ENCODE measurements at places on chromosomes 6 and 20.

GRCh38 chr6:118524686-118525085, 23.4 kb upstream of the PLN start:
- no peak for DNase-seq

- no peak for DNase-seq
Measured at GRCh38 chr6:158539413-158539812, 20.5 kb upstream of the TMEM181 start.

DNA sequence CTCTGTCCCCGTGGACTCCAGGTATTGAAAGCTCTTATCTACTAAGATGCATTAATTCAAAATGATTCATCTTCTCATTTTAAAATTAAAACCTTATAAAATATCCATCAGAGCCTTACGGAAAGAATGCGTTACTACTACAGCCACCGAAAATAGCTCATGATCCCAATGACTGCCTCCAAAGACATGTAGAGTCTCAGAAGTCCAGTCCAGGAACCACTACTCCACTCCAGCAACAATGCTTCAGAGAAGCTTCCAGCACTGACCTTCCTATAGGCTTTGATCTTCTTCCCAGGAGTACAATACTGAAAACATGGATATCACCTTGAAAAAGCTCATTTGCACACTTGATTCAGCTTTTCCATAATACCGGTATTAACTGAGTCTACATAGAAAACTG, 94.3 kb downstream of the CHD6 start:
- DNase-seq = no peak

DNA sequence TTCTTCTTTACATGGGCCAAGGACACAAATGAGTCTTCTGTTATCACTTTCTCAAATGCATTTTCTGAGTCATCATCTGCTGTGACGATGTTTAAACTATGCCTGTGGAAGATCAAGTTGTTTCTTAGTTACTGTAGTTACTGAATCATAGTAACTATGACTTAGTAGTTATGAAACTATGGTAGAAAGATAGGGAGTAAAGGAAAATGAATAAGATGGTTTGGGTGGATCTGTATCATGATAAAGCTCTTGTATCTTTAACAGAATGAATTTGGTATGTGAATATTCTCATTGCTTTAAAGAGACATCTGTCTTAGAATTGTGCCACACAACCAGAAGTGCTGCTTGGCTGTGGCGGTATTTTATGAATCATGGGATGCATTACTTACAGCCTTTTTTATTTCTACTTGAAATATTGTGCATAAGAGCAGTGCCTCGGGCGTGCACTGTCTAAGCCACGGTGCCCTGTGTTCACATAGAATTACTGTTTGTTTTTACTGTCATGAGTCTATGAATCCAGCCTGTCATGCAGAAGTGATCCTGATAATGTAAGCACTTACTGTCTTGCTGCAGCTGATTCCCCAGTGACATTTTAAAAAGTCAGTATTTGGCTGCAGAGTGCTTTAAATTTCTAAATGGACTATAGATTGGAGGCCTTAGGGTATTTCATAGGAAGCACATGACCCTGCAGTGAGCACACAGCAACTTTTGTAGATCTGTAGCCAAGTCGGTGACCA, 215.2 kb downstream of the TMEM242 start:
- peak; percentile 86 for DNase-seq

DNA sequence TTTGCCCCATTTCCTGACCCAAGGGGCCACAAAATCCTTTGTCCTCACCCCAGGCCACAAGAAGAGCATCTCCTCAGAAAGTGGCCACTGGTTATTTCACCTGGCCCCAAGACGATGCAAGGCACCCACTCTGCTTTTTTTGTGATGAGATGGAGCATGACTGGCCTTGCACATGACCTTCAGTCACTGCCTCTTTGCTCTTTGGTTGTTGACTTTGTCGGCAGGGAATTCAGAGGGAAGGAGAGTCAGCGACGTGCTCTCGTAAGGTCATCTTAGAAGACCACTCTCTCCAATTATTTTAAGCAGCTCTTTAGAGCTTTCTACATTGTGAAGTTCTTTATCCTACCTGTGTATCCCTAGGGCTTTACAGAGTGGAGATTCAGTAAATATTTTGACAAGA, 306.7 kb downstream of the PLCB1 start:
- DNase-seq = no peak

- DNase-seq = no peak
Measured at GRCh38 chr6:13098793-13099570, 229.4 kb downstream of the TBC1D7 start.

Data from AG08395 (cell line).